IPS-NIHi11 (cell line): ENCODE measurements at places on chromosomes 4 and X.

- DNase-seq = no peak
Measured at GRCh38 chrX:47297874-47298273, 65.1 kb downstream of the USP11 start.

- no peak for DNase-seq
Measured at GRCh38 chrX:75892749-75893148, 107.7 kb upstream of the MAGEE2 start.

DNA sequence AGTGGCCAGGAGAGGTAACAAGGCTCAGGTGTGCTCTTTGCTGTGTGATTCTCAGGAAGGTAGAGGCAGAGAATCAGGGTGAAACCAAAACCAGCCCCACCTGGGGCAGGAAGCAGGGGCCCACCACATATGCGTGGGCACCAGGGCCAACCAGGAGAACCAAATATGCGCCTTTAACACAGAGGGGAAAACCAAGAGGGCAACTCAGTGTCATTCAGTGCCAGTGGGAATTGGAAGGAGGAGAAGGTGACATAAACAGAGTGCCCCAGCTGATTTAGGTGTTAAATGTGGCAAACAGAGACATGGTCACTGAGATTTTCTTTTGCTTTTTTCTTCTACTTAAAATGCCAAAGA, 106.8 kb upstream of the MAMLD1 start:
- DNase-seq = no peak

DNA sequence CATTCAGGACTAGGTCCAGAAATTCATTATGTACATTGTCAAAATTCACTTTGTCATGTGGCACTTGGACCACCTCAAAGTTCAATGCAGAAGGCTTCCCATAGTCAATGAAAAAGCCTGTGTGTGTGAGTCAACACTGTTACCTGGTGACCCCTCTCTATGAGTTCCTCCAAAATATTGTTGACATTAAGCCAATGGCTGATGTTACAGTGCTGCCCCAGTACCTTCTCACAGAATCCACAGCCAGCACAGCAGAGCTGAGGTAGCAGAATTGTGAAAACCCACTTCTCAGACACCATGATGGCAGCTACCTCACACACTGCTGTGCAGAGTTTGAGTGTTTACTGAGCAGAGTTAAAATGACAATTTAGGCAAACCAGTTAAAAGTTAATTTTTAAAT, 22.4 kb upstream of the UGT2B4 start:
- DNase-seq = no peak

DNA sequence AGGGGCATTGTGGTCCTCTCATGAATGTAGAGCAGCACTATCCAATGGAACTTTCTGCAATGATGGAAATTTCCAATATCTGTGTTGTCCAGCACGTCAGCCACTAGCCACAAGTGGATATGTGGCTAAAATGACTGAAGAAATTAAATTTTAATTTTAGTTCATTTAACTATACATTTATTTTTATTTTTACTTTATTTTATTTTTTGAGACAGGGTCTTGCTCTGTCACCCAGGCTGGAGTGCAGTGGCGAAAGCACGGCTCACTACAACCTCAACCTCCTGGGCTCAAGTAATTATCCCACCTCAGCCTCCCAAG, 13.3 kb upstream of the RBBP7 start:
- DNase-seq = no peak

DNA sequence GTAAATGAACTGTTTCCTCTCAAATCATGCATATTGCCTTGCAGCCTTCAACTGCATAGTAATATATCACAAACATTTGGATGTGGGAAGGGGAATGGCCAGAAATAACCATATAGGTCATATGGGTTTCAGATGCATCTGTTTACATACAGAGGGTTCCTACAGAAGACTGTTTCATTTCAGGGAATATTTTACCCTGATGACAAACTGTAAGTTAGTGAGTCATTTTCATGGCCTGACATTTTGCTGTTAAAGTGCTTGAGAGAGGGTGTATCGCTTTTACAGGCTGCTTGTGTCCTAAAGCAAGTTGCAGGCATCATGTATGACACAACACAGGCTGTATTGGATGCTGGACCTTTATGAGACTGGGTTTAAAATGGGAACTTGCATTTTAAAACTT, 25.5 kb upstream of the AMOT start:
- no peak for DNase-seq

DNA sequence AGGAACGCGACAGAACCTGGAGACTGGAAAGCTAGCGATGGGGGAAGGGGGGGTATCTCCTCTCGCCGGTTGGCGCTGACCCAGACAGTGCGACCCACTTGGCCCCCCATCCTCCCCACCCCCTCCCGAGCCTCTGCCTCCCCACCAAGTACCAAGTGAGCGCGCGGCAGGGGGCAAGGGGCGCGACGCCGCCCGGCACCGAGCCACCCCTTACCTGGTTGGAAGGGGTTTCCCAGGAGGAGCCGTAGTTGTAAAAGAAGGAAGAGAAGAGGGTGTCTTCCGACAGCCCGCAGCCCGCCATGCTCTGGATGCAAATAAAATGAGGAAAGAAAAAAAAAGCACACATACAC, 112.2 kb downstream of the DHX15 start:
- no peak for DNase-seq

DNA sequence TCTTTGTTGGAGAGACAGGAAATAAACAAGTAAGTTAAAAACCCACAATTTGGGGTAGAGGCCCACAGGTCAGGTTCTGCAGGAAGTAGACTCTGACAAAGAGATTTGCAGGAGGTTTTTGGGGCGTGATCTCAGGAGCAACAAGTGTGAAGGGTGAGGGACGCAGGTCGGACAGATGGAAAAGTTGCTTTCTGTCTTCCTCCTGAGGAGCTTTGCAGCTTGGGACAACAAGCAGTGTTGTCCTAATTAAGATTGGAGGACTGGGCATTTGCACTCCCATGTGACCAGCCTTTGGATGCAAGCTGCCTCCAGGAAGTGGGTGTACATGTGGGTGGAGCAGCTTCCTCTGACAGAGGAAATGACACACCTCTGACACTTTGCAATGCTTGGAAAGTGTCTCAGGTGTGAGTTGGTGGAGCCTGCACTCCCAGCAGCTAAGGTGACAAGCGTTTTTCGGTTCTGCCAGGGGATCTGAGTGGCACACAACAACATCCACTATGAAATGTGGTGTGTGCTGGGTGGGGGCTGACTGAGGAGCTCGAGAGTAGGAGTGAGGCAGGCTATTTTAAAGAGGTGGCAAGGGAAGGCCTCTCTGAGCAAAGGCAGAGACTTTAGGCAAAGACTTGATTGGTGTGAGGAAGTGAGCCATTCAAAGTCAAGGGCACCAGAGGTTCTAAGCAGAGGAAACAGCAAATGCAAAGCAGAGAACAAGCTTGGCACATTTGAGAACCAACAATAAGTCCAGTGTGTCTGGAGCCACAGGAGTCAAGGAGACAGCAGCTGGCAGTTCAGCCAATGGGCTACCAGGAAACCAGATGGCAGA, 339.8 kb upstream of the GATB start:
- DNase-seq = no peak

DNA sequence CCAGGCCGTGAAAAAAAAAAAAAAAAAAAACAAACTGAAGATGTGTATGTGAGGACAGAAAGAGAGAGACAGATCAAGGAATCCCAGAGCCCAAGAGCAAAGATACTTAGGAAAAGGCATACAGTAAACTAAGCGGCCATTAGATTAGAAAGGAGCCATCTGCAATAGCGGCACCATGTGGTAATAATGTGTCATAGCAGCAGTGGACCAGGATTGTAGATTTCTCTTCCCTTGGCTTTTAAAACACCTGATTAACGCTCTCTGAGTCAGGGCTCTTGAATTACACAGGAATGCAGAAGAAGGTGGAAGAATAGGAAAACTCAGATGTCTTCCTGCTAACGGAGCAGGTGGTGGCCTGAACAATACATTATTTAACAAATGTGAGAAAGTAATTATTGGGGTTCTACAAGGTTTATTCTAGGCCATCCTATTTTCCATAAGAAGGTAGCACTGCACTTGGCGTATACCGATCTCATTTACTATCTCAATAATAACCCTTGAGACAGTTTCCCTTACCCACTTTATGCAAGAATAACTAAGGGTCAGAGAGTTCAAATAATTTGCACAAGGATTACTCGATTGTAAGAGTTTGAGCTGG, 182.7 kb downstream of the KCNIP4 start:
- DNase-seq = peak; percentile 61

- no peak for DNase-seq
Measured at GRCh38 chr4:80585542-80585941, 250.0 kb downstream of the CFAP299 start.

DNA sequence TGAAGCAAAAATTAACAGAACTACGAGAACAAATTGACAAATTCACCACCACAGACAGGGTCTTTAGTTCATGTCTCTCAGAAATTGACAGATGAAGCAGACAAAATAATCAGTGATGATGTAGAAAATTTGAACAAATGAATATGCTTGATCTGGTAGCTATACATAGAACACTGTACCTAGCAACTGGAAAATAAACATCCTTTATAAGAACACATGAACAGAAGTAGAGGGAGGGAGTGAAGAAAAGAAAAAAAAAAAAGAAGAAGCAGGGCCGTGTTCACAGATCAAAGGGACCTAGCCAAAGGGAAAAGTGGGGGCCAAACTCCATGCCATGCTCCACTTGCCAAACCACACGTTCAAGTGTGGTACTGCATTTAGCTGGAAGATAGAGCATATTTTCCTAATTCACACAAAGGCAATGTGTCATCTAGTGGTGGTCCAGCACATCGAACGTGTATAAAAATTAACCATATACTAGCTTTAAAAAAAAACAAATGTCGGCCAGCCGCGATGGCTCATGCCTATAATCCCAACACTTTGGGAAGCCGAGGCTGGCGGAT, 5.6 kb upstream of the THOC2 start:
- no peak for DNase-seq

DNA sequence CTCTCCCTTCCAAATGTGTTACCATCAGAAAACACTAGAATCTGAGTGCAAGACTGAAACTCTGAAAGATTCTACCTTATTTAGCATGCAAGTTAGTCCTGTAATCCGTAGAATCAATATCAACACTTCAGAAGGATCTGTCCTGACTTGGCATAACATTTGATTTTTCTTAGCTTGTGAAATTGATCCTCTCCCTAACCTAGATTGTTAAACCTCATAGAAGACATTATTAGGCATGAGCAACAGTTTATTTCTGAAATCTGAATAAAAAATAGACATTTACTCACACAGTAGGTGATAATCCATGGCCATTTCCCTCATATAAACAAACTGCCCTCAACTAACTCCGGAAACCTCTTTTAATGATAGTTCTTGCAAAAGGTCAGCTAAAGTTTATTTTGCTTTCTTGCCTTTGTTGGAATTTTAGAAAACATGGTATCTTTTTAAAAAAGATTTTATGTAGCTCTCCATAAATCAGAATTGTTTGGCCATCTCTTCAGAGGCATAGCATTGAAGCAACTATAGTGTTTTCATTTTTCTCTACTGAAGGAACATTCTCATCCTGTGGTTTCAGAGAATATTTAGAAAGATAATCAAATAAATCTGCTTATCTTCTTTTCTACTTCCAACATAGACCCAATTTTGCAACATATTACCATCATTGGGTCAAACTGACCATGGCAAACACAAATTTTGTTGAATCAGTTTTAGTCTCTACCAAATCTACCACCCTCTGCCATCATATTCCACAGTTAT, 38.5 kb upstream of the PDLIM5 start:
- no peak for DNase-seq

DNA sequence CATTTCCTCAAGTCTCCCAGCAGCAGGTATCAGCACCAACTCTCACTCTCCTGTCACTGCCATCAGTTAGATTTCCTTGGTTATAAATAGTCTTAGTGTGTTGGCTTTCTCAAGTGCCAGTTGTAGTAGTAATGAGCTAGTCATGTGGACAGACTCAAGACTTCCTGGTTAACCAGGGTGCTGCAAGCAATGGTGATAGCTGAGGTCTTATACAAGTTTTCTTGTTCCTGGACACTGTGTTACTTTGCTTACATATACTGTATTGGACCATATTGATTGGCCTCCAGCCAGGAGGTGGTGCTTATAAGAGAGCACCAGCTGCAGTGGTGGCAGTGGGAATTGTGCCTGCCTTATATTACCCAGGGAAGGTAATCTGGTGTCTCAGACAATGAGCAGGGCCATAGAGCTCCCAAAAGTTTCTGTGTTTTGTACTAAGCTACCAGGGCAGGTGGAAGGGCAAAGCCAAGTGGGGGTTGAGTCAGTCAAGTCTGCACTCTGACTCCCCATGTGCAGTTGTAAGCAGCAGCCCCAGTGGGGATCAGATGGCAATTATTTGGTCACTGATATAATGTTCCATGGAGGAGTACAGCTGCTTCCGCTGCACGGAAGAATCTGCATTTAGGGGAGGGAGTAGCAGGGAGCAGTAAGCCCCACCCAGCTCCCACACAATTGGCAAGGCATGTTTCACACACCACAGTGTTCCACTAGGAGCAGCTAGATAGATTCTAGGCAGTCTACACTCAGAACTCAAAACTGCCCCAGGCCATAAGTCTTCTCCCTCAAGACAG, 24.1 kb upstream of the ZDHHC15 start:
- DNase-seq = no peak

DNA sequence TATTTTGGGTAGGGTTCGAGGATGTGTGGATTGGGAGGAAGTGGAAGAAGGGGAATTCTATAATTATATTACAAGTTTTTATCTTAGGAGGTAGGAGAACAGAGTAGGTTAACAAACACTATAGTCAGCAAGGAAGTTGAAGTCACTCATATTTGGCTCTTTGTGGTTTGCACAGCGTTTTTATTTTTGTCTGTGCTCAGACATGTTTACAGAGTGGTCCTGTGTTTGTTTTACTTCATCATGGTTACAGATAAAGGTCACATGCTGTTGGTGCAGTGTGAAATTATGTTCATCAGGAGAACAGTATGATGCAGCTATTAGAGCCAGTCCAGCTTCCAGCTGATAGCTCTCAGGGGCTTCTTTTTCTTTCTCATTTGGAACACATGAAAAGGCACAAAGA, 299.9 kb upstream of the SFRP2 start:
- DNase-seq = no peak

DNA sequence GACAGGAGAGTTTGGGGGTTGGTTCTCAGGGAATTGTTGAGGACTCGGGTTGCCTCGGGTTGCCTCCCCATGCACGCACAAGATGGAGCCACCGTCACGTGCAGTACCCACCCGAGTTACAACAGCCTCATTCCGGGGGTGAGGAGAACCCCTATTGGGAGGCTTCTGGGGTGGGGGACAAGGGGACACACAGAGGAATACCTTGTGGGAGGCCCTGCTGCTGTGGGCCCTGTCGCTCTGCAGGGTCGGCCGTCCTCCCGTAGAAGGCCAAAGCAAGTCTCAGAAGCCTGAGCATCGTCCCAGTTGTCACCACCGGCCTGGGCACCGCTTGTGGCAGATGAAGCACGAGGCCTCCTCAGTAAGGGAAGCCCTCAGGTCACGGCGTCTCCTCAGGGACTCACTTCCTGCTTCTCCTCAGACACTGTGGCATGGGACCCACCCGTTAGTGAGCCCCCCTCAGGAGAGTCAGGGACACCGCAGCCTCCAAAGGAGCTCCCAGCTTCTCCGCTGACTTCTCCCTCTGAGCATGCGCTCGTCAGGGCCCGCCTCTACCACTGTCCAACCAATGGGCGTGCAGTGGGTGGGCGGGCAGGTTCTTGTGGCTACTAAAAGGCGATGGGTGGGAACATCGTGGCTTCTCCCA, at the start of gene CT55:
Gene CT55, minus strand, starts transcription at position 522 of the 643 bp plus-strand sequence. Its CDS starts 227 bp downstream, at position 295.
- DNase-seq = peak; percentile 8
